Activated CD4-positive, CD25-positive, alpha-beta regulatory T cell treated with anti-CD3 and anti-CD28 coated beads, Interleukin-2, amount 50 U/mL, for 16 hours (primary cell): ENCODE measurements at places on chromosomes 2 and 18.

- DNase-seq = no peak
Measured at GRCh38 chr2:98148595-98149332, 61.8 kb downstream of the VWA3B start.

DNA sequence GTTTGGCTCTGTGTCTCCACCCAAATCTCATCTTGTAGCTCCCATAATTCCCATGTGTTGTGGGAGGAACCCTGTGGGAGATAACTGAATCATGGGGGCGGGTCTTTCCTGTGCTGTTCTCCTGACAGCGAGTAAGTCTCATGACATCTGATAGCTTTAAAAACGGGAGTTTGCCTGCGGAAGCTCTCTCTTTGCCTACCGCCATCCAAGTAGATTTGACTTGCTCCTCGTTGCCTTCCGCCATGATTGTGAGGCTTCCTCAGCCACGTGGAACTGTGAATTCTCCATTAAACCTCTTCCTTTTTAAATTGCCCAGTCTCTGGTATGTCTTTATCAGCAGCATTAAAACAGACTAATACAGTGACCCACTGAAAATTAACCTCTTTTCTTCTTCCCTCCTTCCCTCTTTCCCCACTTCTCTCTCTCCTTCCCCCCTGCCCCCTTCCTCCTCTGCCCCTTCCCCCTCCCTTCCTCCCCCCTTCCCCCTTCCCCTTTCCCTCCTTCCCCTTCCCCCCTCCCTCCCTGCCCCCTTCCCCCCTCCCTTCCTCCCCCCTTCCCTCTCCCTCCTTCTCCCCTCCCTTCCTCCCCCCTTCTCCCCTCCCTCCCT lies 818.8 kb downstream of the SLC4A3 start:
- no peak for DNase-seq

DNA sequence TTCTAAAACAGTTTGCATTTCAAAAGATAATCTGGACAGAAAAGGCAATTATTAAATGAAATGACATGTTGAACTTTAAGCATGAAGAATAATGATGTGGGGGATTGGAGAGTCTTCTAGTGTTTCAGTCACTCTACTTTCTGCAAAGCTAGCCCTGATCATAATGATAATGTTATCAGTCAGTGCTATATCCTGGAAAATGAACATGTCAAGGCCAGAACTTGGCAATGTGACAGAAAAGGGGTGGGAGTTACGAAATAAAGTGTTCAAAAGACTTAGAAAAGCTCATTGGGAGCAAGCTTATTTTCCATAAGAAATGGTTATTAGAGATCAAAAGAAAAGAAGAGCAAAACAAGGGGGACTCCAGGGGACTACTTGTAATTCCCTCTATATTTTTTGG lies 288.5 kb upstream of the SLC8A1 start:
- no peak for DNase-seq

DNA sequence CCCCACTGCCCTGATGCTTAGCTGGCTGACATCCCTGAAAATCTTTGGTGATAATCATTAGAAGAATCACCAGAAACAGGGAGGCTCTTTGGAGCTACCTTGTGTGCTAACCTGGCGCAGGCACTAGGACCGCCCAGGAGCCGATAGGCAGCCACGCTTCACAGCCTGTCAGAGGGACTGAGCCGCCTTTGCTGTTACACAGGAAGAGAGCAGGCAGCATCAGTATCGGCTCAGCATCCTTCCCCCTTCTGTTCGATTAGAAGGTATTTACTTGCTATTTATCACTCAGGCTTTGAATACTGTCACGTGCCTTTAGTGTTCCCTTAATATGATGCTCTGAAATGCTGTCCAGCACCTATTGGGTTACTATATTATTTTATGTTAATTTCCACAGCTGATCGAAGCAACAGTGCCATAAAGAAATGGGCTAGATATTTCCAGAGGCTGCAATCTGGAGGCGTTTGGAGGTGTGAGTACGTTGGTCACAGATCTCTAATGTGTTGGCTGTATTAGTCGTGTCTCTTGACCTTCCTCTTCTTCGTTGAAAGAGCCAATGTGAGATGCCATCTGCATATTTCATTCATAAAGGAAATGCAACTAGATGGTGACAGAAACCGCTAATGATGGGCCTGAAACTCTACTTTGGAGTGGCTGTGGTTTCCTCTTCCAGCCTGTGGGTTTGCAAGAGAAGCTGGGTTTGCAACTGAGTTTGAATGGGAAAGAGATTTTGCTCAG lies 110.4 kb upstream of the RAB27B start:
- no peak for DNase-seq

- DNase-seq = no peak
Measured at GRCh38 chr2:60472041-60472440, 81.4 kb downstream of the BCL11A start.

DNA sequence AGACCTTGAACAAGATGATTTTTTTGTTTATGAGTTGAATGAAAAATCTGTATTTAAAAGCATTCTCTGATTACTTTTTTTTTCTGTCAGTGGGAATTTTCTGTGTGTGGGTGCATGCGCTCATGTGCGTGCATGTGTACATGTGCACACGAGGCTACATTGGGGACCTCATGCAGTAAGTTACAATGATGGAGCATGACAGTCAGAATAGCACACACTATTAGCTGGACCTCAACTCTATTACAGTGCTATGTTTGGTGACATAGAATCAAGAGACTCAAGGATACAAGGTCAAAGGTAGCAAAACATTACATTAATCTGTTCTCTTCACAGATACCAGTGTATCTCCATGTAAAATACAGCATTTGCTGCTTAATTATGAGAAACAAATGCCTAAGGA lies 276.8 kb upstream of the FIGN start:
- no peak for DNase-seq

DNA sequence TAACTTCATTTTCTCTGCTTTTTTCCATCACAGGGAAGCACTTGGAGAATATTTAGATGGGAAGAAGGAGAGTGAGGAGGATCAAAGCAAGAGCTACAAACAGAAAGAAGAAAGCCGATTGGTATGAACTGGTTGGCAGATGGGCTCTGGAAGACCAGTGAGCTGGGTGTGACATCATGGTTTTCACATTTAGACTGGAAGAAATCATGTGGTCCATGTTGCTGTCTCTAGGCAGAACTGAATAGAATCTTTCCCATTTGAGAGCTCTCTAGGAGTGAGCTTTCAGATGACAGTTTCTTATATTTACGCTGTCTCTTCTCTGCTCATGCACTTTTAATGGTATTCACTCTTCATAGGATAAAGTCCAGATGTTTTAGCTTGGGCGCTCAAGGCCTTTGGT lies 12.6 kb downstream of the DRC1 start:
- no peak for DNase-seq

DNA sequence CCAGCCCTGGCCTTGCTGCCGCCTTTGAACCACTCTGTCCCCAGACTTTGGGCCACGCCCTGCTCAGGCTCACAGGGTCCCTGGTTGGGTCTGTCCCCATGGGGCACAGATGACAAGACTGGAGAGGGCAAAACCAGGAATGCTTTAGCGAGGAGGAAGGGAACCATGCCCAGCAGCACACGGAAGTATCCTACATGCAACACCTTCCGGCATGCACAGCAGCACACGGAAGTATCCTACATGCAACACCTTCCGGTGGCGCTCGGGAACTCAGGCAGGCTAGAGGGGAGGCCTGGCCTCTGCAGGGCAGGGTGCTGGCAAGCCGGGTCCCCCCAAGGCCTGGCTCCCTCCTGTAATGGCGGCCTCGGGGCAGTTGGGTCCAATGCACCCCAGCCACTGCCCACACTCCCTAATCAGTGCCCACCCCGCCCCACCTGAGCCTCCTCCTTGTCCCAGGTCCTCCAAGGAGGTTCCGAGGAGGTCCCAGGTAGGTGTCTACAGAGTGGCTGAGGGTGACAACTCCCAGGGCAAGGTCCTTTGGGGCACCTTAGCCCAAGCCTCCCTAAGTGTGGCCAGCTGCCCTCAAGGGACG lies 33.6 kb upstream of the SNED1 start:
- no peak for DNase-seq

- no peak for DNase-seq
Measured at GRCh38 chr2:172106108-172106961, 3.6 kb upstream of the DLX2 start.

- no peak for DNase-seq
Measured at GRCh38 chr2:21251216-21251980, 127.6 kb downstream of the TDRD15 start.

GRCh38 chr2:25347846-25348245 lies 6.1 kb upstream of the DNMT3A start:
- no peak for DNase-seq

DNA sequence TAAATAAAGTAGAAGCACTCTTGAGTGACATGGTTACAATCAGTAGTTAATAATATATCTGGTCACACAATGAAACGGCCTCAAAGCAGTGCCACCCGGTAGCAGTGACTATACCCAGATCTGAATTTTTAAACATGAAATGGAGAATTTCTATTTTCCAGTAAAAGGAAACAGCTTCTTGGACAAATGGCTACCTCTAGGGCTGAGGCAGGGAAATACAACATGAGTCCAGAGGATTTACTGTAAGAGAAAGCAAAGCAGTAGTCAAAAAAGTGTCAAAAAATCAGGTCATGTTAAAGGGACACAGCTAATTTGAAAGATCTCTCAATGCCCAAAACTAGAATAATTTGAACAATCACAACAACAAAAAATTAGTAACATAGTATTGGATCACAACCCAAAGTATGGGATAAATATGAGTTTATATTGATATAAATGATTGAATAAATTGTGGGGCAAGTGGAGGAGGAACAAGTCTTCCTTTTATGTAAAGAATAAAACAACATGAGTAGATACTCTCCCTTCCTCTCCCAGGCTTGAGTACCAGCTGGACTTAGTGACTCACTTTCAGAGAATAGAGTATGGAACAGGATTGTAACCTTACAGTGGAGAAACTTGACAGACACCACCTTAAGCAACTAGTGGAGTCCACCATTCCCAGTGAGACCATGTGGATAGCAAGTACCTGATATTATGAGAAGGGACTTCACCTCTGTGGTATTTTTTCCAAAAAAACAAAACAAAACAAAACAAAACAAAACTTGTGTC lies 180.8 kb downstream of the MBD2 start:
- no peak for DNase-seq

GRCh38 chr2:101976891-101977290 lies 14.9 kb upstream of the IL1R2 start:
- DNase-seq = no peak

- no peak for DNase-seq
Measured at GRCh38 chr2:156673333-156673615, 237.1 kb downstream of the GPD2 start.

DNA sequence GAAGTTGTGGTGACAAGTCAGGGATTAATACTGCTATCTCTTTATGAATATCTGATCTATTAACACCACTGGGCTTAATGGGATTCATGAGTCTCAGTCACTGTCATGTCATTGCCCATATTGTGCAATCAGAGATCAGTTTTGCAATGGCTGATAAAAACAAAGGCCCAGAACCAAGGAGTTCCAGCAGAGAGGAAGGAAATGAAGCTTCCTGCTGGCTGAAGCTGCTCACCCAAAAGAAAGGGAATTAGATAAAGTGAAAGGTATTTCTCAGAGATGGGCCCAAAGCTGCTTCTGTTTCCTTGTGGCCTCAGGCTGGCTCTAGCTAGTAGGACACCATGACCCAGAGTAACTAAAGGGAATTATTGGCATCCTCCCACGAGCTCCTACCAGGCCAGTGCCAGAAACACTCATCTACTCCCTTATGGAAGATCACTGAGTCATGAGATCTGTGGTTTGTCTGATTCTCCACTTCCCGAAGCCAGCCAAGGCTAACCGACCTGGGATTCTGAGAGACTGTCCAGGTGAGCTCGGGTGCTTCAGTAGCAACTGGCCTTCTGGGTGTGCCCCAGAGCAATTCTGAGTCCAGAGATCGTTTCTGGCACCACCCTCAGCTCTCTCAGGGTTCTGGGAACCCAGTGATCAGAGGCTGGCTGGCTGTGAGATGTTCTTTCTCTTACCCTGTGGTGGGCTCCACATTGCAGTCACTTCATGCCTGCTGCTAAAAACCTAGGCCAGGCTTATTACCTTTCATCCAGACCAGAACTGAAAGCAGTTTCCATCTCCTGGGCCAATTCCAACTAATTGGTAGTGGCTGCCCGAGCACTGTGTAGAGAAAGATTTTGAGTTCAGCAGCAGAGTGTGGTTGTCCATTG lies 129.5 kb upstream of the PELI1 start:
- no peak for DNase-seq

GRCh38 chr2:163610817-163611556 lies 124.8 kb downstream of the FIGN start:
- DNase-seq = no peak

DNA sequence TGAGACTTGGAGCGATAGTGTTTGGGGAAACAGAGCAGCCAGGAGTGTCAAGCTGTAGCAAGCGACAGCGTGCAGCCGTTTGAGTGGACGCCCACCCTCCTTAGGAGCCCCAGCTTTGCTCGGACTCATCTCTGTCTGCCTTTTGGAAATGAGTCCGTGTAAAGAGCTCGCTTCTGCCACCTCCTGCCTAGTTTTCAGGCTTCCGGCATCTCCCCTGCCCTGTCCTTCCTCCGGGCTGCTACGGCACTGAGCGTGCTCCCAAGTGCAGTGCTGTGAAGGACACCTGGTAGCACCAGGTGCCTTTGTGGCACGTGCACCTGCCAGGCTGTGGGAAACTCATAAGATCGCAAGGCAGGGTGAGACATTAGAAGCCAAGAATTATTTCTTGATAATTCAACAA lies 117.1 kb downstream of the RNF144A start:
- DNase-seq = no peak

- DNase-seq = no peak
Measured at GRCh38 chr18:66410692-66411091, 193.2 kb downstream of the CDH19 start.

GRCh38 chr2:205763708-205764211 lies 81.5 kb downstream of the NRP2 start:
- DNase-seq = no peak

- DNase-seq = no peak
Measured at GRCh38 chr2:238505119-238505891, 78.6 kb downstream of the ASB1 start.

DNA sequence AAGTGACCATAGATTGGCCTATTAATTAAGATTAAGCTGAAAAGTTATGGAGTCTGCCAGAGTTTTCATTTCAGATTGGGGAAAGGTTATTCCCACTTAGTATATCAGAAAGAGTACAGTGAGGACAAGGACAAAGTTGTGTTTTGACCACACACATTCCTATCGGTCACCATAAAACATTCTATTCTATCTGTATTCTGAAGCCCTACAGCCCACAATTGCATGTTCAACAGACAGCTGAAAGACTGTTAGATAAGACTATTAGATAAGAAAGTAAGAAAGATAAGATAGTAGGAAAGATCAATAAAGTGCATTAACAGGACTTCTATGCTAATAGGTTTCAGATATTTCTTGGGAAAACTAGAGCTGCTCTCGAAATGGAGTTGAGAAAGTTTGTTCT lies 26.7 kb upstream of the ACYP2 start:
- no peak for DNase-seq

GRCh38 chr2:191152482-191153240 lies 1.9 kb upstream of the STAT4 start:
- no peak for DNase-seq

DNA sequence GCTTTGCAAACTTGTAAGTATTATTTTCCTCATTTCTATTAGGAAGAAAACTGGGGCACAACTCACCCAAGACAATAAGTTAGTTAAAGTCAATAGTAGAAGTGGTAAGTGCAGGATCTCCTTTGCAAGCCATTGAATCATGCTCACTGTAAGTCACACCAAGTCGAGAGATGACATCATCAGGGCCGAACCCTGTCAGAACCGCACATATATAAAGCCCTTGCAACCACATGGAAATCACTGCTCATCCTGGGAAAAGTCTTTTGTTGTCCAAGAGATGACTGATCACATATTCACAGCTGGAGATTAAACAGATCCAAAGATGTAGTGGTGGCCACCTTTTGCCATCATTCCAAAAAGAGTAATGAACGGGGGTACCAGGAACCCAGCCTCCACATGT lies 484.8 kb upstream of the ID2 start:
- DNase-seq = no peak

- no peak for DNase-seq
Measured at GRCh38 chr2:227509824-227510619, 38.1 kb downstream of the AGFG1 start.
